B cell (primary cell): ENCODE measurements at places on chromosomes 5 and 9. TPM values are rescaled to one million over a fixed set of nuclear protein-coding genes. Genes with fewer than 3 reads are reported as not detected.

The TSSK1B gene
- not detected in 2 replicates for total RNA-seq

The PIP5K1B gene
- total RNA-seq, result 24.1 and 28.2 TPM in 2 replicates

The GGTA1 gene
- not detected in 2 replicates for total RNA-seq

The PCDHB8 gene
- total RNA-seq, result not detected in 2 replicates

The OR1Q1 gene
- not detected in 2 replicates for total RNA-seq

The UGT3A1 gene
- not detected in 2 replicates for total RNA-seq

The PCDHB9 gene
- 0.12 TPM in 2 replicates for total RNA-seq

The IFNA2 gene
- total RNA-seq, result not detected in 2 replicates

The GPX8 gene
- total RNA-seq, result not detected in 2 replicates

DNA sequence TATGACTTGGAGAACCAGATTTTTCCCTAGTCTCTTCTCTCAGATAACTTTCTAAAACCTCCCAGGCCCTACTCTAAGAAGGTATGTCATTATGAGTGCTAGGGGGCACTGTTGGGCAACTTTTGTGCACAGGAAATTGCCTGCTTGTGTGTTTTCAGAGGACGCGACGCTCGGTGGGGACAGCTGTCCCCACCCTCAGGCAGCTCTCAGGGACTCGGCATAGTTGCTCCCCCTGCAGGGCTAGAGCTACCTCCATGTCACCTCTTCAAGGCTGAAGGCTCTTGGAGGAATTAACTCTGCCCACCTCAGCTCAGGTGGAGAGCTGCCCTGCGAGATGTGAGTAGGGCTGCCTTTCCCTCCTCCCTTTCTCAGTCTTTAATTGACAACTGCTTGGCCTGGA lies 10.2 kb upstream of the TIFAB start:
- peak; percentile 51 for DNase-seq

GRCh38 chr9:13651526-13651925 lies 372.0 kb upstream of the MPDZ start:
- DNase-seq, result no peak

- DNase-seq, result no peak
Measured at GRCh38 chr9:128469070-128469469, 13.3 kb downstream of the ODF2 start.

- DNase-seq, result no peak
Measured at GRCh38 chr9:129613520-129614175, 7.3 kb downstream of the C9orf50 start.

- no peak for DNase-seq
Measured at GRCh38 chr9:113261917-113262671, 13.3 kb downstream of the CDC26 start.

DNA sequence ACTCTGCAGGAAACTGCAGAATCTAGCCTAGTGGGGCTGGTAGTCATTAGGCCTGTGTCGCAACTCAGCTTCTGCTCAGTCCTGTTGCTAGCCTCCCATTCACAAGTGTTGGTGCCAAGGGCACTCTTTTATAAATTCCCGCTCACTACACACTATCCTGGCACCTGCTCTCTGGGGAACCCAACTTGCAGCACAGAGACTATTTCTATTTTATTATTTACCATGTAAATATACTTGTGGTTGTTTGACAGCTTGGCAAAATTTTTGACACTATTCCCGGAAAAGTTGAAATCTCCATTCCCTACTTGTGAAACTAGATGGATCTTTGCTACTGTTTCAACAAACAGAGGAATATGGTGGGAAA lies 20.4 kb upstream of the SMC2 start:
- DNase-seq, result no peak

DNA sequence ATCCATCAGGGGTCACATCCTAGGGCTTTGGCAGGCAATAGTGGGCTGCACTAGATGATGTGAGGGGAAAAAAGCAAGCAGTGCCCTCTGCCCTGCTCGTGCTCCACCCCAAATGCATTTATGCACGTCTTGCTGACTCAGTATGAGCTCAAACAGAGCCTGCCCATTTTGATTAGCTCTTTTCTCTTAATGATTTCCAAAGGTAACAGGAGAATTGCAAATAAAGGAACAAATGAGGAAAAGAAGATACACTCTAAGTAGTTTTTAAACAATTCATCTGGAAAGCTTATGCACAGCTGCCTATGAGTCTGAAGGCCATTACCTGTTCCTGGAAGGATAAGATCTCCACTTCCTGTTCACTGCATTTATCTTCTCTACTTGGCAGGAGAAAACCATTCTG lies 364.2 kb downstream of the TMEM232 start:
- DNase-seq, result no peak

DNA sequence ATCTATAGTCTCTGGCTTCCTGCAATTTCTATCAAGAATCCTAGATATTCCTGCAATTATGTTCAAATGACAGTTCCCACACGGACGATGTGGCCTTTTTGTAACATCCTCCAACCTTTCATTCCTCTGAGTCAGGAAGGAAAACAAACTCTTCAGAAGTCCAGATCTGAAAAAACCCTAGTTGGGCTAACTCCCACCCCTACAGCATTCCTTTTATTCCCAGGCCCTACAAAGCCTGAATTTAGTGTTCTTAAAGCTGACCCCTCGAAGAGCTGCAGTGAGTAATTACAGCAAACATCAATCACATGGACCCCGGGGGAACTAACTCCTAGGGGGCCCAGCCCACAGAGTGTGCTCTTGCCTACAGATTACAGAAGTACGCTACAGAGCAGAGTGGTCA lies 99.7 kb downstream of the SERINC5 start:
- DNase-seq, result no peak

- DNase-seq, result no peak
Measured at GRCh38 chr5:132692632-132692967, 18.8 kb downstream of the IL4 start.

GRCh38 chr5:14440582-14441431 lies 140.8 kb upstream of the OTULINL start:
- no peak for DNase-seq

GRCh38 chr9:89529243-89530035 lies 31.5 kb upstream of the SEMA4D start:
- DNase-seq, result no peak

DNA sequence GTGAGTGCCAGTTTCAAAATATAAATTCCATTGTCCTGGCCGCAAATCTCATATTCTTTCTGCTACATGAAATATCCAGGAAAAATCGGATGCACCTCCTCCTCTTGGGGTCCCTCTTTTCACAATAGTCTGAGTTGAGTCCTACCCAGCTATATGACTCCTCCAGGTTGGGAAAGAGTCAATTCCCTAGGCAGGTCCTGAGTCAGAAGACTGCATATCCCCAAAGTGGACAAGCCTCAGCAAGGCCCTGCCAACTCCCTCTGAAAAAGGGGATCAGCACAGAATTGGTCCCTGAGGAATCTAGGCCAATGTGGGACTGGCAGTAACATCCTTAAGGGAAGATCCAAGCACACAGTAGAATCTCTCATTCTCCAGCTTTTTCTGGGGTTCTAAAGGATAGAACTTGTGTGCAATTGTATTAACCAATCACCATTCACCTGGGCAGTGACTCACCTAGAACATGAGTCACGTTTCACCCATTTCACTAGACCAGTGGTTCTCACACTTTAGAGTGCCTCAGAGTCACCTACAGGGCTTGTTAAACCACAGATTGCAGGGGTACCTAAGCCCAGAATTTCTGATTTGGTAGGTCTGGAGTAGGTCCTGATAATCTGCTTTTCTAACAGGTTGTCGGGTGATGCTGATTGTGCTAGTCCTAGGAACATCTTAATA lies 44.7 kb upstream of the TMEM215 start:
- DNase-seq, result no peak

- no peak for DNase-seq
Measured at GRCh38 chr5:74145951-74146350, 494.6 kb downstream of the ENC1 start.

- DNase-seq, result no peak
Measured at GRCh38 chr9:28650327-28650726, 1077.0 kb upstream of the C9orf72 start.

DNA sequence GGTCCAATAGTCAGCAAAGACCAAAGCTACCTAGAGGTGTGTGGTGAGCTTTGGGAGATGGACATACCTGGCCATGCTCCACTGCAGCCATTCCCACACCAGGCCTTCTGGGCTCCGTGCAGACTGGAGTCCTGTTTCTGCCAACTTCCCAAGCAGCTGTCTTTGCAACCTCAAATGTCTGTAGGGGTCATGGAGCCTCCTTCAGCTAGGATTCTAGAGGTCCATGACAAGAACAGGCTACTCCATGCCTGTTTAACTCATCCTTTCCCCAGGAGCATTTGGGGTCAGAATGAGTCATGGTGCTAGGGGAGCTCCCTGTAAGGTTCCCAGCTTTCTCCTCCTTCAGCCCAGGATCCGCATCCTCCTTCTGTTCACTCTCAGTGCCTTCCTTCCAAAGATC lies 17.1 kb downstream of the VPS13A start:
- DNase-seq, result no peak

DNA sequence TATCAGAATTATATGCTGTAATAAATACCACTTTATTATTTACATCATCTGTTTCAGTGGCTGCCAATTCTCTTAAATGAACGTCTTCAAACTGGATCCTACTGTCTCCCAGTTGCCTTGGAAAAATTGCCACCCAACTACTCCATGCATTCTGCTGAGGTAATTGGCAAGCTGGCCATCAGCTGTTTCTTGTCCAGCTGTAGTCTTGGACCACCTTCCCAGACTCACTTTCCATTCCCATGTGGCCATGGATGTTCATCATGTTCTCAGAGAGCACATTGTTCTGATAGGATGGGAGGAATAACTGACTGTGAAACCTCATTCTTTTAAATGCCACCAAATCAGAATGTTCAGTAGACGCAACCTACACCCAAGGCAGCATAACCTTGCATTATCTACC lies 157.5 kb downstream of the DOCK8 start:
- DNase-seq, result no peak

GRCh38 chr9:2216591-2216990 lies 201.4 kb downstream of the SMARCA2 start:
- DNase-seq, result no peak

DNA sequence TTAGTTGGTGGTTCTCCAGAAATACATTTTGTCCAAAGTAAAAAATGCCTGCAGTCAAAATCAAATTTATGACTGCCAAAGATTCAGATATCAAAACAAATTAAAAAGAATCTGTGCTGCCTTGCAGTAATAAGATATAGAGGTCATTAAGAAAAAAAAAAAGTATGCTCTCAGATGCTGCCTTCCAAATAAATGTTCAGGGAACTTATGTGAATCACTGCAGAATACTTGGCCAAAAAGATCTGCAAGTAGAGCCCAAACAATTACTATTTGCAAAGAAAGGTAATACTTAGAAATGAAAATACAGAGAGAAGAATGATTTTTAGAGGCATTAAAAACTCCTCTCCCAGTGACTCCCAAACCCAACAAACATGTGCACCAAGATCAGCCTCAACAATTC lies 52.4 kb downstream of the MRPS27 start:
- no peak for DNase-seq

DNA sequence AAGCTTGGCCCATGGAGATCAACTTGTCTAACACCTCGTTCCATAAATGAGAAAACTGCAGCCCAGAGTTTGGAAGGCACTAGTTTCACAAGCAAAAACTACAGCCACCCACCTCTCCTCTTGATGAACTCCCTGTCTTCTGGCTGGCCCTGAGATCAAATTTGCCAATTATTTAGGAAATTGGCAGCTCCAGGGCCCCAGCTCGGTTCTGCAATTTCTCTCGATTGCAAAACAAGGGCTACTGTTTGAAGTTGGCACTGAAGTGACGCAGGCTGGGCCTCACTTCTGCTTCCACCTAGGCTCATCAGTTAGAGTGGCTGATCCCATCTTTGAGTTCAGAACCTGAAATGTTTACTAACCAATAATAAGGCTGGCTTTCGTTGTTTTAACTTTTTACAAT lies 3.7 kb upstream of the GPX3 start:
- no peak for DNase-seq

GRCh38 chr5:150164211-150164980 lies 2.2 kb upstream of the CDX1 start:
- no peak for DNase-seq

DNA sequence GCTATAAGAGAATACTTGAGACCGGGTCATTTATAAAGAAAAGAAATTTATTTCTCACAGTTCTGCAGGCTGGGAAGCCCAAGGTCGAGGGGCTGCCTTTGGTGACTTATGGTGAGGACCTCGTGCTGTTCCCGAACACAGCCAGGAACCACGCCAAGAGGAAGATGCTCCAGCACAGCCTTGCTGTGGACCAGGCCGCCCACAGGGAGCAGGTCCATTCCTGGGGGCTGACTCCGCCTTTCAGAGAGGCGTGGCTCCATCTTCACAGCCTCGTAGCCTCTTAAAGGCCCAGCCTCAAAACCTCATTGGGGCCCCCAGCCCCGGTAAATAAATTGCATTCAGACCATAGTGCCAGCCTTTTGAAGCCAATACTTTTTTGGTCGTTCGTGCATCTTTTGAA lies 93.5 kb upstream of the CACNA1B start:
- DNase-seq, result no peak

DNA sequence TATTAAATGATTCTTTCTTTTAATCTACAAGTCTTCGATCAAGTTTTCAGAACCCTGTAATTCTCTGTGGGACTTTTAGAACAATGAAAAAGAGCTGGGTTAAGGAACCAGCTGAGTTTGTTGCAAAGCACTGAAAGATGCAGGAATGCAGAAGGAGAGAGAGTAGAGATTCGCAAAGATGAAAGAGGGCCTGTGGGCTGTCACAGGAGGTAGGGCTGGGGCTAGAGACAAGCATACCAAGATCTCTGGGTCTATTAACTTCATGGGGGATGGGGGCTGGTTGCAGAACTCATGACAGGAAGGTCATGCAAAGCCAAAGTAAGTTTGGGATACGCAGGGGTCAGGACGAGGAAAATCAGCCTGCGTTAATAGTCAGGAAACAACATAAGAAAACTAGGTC lies 81.8 kb downstream of the LURAP1L start:
- no peak for DNase-seq
